ENCODE measurements at places on chromosomes 3 and 15.

GRCh38 chr3:56375654-56376053 lies 92.6 kb downstream of the ERC2 start:
- DNase-seq, result no peak

- no peak for DNase-seq
These were observed 65.6 kb downstream of the MAP2K5 start for GRCh38 chr15:67607959-67608637.

DNA sequence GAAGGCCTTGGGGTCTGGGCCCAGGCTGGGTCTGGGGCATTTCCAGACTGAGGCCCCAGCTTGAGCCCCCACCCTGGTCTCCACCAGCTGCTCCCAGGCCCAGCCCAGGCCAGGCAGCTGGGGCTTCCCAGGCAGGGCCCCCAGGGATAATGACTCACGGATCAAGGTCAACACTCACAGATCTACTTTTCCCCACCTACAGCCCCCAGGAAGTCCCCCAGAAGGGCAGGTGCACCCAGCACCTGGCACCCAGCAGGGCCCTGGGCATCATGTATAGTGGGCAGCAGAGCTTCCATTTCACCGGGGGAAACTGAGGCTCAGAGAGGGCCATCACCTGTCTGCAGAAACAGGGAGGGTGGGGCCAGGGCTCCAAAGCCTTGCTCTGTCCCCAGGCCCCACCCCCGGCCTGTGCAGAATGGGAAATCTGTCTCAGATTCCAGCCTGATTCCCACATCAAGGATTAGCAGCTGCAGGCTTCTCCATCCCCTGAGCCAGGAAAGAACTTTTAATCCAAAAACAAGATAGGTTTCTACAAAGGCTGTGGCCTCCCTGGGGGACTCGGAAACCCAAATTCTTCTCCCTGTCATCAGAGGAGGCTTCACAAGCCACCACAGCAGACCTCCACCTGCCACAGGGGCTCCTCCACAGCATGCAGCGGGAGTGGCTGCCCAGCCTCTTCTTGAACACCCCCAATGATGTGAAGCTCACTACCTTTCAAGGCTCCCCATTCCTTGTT lies 49.8 kb downstream of the IQSEC1 start:
- no peak for DNase-seq

GRCh38 chr3:46463120-46463867 lies 1.4 kb downstream of the LTF start:
- no peak for DNase-seq

DNA sequence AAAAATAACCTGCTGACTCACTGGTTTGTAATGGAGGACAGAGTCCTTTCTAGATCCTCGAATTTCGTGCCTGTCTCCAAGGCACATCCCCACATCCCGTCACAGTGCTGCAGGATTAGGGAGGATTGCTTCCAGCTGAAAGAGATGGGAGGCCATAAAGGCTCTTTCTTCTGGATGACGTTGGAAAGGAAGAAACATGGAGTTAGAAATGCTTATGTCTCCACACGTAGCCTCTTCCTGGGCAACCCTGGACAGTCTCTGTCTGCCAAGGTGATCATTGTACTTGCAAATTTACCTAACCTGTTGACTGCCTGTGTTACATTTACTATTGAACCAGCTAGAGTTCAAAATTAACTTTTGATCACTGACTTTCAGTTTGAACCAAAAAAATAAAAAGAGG lies 27.6 kb upstream of the VILL start:
- DNase-seq, result no peak

Data from GDM1 (cell line).